ENCODE measurements at places on chromosomes 7 and 10.

GRCh38 chr7:23105086-23105643 lies 420 bp upstream of the KLHL7 start:
- H3K36me3 ChIP-seq, result no peaks in the 10 kb centered on the region
- no peaks in the 10 kb centered on the region for H3K27me3 ChIP-seq
- no peak for DNase-seq
- peak overlapping the region; percentile 84 for H3K27ac ChIP-seq
- peak overlapping the region; percentile 86 for H3K4me3 ChIP-seq
- peaks cover 27% of the 10 kb centered on the region for H3K4me1 ChIP-seq

DNA sequence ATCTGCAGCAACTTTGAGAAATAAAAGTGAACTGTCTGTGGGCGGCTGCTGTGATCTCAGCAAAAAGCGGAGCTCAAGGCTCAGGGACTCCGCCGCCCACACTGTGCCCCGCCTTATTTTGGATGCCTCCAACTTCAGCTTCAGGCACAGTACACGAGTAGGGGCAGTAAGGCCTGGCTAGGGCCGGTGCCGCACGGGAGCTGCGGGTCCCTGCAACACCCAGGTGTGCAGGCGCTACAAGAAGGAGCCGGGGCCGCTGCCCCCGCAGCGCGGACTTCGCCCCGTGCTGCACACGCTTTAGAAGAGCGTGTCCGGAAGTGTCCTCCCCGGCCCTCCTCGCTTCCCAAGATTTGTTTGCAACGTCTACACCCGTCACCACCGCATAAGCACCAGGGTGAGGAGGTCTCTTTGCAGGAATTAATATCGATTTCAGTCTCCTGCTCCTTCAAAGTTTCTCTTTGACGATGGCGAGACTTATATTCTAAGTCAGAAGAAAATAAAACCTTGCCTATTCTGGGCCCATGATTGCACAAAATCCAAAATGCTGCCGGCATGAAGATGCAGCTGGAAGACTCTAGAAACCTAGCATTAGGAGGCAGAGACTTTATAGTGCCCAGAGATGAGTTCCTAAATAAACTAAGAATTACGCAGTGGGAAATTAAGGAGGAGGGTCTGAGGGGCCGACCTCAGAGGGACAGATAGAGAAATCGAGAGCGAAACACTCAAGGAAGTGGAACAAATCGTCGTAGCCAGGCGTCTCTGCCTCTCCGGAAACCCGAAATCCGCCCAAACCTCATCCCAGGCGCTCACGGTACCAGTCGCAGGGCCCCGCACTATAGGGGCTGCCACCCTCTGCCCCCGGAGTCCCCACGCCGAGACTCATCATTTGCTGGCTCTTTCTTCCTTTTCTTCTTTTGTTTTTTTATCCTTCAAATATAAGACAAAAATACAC lies 6.4 kb downstream of the VAX1 start:
- no peak for DNase-seq
- no peaks in the 10 kb centered on the region for H3K36me3 ChIP-seq
- H3K27ac ChIP-seq, result no peak overlapping the region
- H3K27me3 ChIP-seq, result peaks cover 13% of the 10 kb centered on the region
- peak overlapping the region; percentile 49 for H3K4me3 ChIP-seq

DNA sequence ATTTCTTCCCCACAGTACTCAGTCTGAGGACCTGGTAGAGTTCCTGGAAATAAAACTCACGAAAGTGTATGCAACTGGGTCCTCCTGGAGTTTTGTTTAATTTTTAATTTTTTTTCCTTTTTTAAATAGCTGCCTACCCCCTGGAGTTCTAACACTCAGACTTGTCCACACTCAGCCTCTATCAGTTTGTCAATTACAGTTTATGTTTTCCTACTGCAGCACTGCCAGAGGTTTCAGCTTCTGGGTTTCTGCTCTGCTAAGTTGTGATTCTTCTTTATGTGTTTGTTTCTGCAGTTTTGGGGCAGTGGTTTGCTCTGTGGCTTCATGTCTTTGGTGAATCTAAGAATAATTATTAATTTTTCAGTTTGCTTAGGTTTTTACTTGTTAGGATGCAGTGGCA lies 59.2 kb downstream of the TBC1D12 start:
- no peak overlapping the region for H3K27ac ChIP-seq
- no peaks in the 10 kb centered on the region for H3K27me3 ChIP-seq
- no peaks in the 10 kb centered on the region for H3K4me1 ChIP-seq
- DNase-seq, result no peak

- H3K27me3 ChIP-seq, result no peaks in the 10 kb centered on the region
- no peaks in the 10 kb centered on the region for H3K36me3 ChIP-seq
- no peaks in the 10 kb centered on the region for H3K4me1 ChIP-seq
- no peak for DNase-seq
Measured at GRCh38 chr7:88357294-88357693, 50.6 kb upstream of the STEAP4 start.

DNA sequence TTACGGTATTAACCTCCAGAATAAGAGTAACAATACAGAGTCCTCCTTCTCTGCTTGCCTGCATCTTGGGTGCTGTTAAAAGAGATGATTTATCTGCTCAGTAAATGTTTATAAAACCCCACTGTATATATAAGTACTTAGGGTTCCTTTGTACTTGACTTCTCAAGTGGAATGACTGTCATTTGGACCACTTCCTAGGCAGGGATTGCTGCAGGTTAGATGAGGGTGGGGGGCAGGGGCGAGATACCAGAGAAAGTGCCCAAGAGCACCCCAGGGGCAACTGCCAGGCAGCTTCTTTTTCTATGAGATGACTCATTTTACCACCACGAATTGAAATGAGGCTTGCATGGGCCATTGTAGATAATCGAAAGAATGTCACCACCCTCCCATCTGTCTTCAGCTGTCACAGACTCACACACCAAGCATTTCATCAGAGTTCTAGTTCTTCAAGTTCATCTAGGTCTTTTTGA lies 421.9 kb upstream of the GALNT17 start:
- peaks cover 37% of the 10 kb centered on the region for H3K4me1 ChIP-seq
- DNase-seq, result no peak
- no peak overlapping the region for H3K27ac ChIP-seq
- no peaks in the 10 kb centered on the region for H3K27me3 ChIP-seq
- H3K4me3 ChIP-seq, result no peak overlapping the region

DNA sequence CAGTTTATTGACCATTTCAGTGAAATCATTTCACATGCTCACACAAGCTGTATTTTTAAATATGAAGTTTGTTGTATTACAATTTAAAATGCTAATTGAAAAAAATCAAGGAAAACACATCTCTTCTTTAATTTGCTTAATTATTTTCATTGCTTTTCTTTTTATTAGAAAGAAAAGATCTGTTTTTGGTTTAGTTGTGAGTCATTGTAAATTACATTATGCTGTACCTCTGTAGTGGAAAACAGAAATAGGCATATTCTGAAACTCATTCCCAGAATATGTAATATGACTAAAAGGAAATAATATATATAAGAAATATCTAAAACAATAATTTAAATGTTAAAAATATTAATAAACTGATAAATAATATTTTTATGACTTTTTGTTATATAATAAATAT lies 161.9 kb downstream of the HGF start:
- no peaks in the 10 kb centered on the region for H3K36me3 ChIP-seq
- H3K27ac ChIP-seq, result no peak overlapping the region
- no peak for DNase-seq
- H3K4me1 ChIP-seq, result no peaks in the 10 kb centered on the region
- no peak overlapping the region for H3K4me3 ChIP-seq

DNA sequence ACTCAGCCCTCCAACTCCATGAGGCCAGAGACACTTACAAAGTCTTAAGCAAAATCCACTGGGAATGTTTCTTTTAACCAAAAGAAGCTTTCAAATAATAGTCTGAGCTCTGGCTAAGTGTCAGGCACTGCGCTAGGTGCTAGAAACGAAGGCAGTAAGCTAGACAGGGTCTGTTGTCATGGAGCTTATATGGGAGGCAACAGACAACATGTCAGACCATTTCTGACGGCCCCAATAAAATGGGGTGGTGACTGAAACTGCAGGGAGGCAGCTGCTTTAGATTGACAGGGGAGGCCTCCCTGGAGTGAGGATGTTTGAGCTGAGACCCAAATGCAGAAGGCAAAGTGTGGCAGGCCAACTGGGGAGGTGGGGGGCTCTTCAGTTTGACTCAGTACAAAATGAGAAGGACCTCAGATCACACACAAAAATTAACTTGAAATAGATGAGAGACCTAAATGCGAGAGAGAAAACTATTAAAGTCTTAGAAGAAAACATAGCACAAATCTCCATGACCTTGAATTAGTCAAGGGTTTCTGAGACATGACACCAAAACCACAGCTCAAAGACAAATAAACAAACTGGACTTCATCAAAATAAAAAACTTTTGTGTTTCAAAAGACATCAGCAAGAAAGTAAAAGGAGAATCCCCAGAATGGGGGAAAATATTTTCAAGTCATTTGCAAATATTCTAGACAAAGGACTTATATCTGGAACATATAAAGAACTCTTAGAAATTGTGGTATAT lies 40.6 kb downstream of the SH3PXD2A start:
- DNase-seq, result no peak
- H3K36me3 ChIP-seq, result no peaks in the 10 kb centered on the region
- no peaks in the 10 kb centered on the region for H3K27me3 ChIP-seq
